ENCODE measurements at places on chromosomes 13 and 19.

- no peak for DNase-seq
These were observed 16.1 kb downstream of the PCDH8 start for GRCh38 chr13:52832313-52832712.

DNA sequence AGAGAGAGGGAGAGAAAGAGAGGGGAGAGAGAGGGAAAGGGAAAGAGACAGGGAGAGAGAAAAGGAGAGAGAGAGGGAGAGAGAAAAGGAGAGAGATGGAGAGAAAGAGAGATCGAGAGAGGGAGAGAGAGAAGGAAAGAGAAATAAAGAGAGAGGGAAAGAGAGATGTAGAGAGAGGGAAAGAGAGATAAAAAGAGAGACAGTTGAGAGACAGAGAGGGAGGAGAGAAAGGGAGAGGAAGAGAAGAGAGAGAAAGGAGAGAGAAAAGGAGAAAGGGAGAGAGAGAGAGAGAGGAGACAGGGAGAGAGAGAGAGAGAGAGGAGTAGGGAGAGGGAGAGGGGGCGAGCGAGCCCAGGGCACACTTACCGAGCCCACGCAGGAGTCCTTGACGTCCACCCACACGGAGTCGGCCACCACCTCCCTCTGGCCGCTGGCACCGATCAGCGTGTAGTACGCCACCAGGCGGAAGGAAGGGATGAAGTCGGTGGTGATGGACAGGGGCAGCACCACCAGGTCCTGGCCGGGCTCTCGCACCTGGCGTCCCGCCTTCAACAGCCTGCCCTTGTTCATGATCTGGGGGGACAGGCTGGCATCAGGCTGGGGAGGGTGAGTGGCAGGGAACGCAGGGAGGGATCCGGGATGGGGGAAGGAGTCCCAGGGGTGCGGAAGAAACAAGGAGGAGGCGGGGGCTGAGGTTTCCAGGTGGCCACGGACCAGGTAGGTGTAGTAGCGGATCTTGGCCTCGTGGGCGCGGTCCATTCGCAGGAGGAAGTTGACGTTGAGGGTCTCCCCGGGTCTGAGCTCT lies 10.0 kb downstream of the C3 start:
- no peak for DNase-seq

- no peak for DNase-seq
These were observed 22.8 kb upstream of the CEACAM20 start for GRCh38 chr19:44552324-44552723.

DNA sequence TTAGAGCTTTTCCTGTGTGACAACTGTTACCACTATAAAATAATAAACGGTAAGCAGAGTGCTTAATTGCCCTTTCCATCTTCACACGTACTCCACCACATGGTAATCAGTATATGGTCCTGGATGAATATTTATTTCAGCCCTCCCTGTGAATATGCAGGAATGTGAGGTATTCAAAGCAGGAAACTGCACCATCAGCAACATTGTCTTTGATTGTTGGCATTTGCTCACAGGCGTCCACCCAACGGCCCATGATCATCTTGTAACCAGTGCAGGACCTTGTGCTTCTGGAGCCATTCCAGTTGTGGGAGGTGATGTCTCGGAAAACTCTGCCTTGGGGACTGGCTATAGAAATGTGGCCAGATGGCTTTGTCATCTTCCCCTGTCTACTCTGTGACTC lies 132.6 kb downstream of the COG6 start:
- DNase-seq: no peak

GRCh38 chr19:10836479-10837330 lies 693 bp upstream of the TMED1 start:
- peak; percentile 91 for DNase-seq

GRCh38 chr13:55155046-55155445 lies 1985.7 kb upstream of the PRR20A start:
- DNase-seq: no peak

- peak; percentile 52 for DNase-seq
These were observed 36.6 kb upstream of the OXGR1 start for GRCh38 chr13:97030705-97031452.

- DNase-seq: no peak
These were observed 4.4 kb upstream of the MTMR6 start for GRCh38 chr13:25291691-25292090.

DNA sequence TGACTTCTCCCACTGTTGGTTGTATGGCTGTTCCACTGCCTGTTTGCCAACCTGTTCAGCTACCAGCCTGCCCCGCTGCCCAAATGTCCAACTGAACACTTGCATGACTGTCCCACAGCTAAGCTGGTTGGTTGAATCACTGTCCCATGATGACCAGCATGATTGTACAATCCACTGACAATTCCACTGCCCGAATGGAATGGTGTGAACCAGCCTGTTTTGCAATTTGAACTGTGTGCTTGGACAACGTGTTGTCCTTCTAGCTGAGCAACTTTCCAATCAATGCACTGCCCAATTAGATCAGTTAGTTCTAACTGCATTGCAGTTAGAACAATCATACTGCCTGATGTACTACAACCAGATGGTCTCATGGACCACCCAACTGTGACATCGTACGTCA lies 8.7 kb downstream of the ADAMTS10 start:
- DNase-seq: no peak

All from foreskin melanocyte (primary cell).